ENCODE measurements at places on chromosomes 5 and 9.

DNA sequence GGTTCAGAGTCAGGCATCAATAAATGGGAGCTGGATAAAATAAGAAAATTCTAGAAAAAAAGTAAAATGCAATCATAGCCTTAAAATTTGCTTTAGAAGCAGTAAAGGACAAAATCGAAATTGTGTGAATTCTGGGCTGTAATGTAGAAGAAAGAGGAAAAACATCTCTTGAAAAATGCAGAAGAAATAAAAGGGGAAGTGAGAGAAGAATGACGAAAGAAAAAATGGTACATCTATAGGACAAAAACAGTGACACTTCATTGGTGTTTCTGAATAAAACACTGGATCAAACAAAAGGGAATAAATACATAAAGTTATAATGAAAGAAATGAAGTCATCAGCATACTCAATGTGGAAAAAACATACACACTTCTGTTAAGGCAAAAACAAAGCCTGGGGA, 642.3 kb downstream of the ACTL7B start:
- DNase-seq: no peak

DNA sequence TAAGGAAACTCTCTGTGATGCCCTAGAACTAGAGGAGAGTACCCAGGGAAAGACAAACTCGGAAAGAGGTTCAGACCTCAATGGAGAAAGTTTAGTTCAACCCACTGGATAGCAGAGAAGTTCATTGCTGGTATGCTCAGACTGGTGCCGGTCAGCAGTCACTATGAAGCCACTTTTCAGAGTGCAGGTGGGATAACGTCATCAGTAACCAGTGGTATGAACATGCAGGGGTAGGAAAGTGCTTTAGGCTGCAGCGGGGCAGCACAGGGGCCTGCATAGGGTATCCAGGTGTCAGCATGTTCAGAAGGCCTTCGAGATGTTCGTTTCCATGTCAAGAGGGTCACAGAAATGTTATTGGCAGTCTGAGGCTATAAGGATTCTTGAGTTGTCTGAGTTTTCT, 20.8 kb upstream of the ANKRD55 start:
- DNase-seq: no peak

DNA sequence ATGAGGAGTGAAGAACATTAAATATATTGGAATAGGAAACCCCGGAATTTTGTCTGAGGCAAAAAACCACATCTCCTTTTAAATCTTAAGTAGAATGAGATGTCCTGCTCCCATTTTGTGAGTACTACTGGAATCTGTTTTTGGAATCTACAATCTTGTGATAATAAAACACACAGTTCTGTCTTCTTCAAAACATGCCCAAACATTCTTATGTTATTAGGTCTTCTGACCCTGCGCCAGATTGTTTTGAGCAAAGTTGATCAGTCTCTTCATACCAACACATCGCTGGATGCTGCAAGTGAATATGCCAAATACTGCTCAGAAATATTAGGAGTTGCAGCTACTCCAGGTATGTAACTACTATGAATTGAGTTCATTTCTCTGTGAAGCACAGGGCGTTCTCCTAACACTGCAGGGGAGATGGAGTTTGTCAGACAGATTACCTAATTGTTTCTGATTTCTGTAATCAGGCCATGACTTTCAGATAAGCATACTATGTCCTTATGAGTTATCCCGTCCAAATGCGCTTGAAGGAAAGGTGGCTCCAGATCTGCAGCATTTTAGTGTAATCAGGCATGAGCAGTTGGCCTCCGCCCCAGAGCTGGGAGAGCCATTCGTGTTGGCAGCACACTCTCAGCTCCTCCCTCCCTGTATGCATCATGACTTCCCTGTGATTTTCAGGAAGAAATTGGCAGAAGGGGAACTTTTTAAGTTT, 88.0 kb downstream of the NLN start:
- DNase-seq: no peak

- DNase-seq: peak; percentile 27
Measured at GRCh38 chr9:126146254-126147145, 180.1 kb upstream of the MVB12B start.

GRCh38 chr9:35350827-35351549, 138.9 kb upstream of the RUSC2 start:
- DNase-seq: no peak

Measured in activated CD4-positive, CD25-positive, alpha-beta regulatory T cell treated with anti-CD3 and anti-CD28 coated beads, Interleukin-2, amount 50 U/mL, for 72 hours (primary cell).